Sciatic nerve (tissue), 2 donors: ENCODE measurements at places on chromosomes 3 and 15.

DNA sequence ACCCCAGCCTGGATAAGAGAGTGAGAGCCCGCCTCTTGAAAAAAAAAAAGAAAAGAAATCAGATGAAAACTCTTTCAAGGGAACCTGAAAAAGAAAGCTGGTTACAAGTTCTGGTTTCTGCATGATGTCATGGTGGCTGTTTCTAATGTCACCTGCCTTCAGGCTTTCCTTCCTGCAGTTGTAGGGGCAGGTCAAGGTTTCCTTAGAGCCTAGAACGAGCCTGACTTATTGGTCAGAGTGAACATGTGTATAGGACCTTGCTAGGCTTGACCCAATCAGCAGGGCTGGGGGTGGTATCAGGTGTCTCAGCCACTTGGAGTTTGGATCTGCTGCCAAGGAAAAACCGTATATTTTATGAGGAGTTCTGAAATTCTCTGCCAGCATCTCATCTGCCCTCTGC, 3.8 kb downstream of the IVD start:
- no peak for DNase-seq

GRCh38 chr3:59235634-59236012, 185.8 kb upstream of the CFAP20DC start:
- no peak for DNase-seq

DNA sequence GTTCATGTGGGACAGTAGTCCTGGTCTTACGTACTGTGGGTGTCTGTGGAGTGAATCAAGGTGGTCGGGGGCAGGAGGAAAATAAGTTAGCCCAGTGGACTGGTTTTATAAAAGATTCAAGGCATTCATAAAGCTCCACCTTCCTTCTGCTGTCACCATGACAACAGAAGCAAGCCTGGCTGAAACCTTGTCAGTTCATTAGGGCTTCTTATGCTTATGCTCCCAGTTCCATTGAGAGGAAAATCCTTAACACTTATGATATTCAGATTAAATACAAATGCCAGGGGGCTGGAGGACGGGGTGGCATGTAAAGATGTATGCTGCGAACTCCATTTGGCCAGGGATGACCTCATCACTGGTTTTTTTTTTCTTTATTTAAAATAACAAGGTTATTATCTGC, 283.1 kb upstream of the ATP10A start:
- no peak for DNase-seq

DNA sequence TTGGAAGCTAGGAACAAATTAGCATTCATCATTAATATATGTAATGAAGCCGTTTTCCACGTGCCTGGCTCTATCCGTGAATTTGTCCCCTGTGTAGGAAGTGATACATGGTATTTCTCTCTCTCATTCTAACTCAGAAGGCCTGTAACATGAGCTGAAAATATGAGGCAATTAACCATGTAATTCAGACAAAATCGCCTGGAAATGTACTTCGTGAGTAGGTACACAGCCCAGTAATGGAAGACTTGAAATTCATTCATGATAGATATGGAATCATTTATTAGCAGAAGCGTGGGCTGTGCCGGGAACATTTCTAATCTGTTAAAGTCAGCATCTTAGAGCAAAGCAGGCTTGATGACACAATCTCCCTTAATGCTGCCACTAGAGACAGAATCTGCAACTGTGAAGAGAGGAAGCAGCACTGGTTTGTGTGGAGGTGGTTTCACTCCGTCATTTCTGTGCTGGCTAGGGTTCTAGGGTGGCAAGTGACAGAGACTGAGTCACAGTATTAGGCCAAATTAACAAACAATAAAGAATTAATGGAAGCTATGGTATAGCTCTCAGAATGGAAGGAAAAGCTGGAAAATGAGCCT, 225.0 kb upstream of the PROK2 start:
- no peak for DNase-seq

DNA sequence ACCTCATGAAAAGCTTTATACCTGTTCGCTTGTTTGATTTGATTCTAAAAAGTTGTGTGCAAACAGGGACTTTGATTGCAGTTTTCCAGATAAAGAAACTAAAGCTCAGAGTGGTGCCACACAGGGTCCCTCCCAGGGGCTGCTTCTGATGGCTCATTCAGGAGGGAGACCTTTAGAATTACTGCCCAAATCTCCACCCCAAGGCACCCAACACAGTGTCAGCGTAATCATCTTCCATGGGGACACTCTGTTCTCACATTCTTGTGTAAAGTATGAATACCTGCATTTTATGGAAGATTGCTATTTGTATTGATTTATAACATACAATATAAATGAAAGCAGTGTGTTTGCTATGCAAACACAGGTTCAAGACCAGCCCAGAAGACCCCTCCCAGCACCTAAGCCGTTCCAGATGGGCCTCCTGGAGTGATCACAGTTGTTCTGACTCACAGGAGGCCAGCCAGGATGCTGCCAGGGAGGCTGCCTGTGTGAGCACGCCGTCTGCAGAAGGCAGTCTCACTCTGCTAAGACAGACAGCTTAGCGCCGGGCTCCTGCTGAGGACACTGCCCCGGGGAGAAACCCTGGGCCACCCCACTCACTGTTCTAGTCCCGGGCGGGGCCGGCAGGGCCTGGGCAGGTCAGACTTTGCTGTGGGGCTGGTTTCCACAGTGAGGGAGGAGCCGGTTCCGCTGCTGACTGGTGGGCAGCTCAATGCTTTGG, 185.6 kb downstream of the FAM43A start:
- DNase-seq = peak; percentile 69
